ENCODE measurements at places on chromosomes 16 and 17. TPM values are rescaled to one million over a fixed set of nuclear protein-coding genes. Genes with fewer than 3 reads are reported as not detected.

Gene TAOK2
- total RNA-seq = 49.8 TPM

Gene DCXR
- total RNA-seq = 157 TPM

Gene RSAD1
- total RNA-seq = 35.1 TPM

Gene CAMKK1
- total RNA-seq = 4.9 TPM

Gene SNAI3
- 1.2 TPM for total RNA-seq

Gene WDR45B
- 65.3 TPM for total RNA-seq

Gene RNF157
- total RNA-seq = 28.0 TPM

Gene GAS7
- total RNA-seq = 81.5 TPM

Gene IRX3
- 1.4 TPM for total RNA-seq

Gene MYBBP1A
- total RNA-seq = 54.0 TPM

Gene DCTN5
- 57.6 TPM for total RNA-seq

Gene SOX8
- 1.3 TPM for total RNA-seq

Gene ARHGAP44
- 4.1 TPM for total RNA-seq

Gene OMG
- total RNA-seq = 2.0 TPM

Gene CACNG3
- total RNA-seq = not detected

Gene KRTAP9-1
- total RNA-seq = not detected

Gene SEPTIN1
- total RNA-seq = 2.3 TPM

Gene DPEP3
- total RNA-seq = 0.16 TPM

Gene MYH2
- not detected for total RNA-seq

Gene SLC6A4
- not detected for total RNA-seq

Gene C17orf67
- total RNA-seq = 2.0 TPM
